Activated T-helper 17 cell treated with anti-CD3 and anti-CD28 coated beads, Interleukin-2, amount 50 U/mL, for 72 hours (primary cell): ENCODE measurements at places on chromosomes 1 and 21.

DNA sequence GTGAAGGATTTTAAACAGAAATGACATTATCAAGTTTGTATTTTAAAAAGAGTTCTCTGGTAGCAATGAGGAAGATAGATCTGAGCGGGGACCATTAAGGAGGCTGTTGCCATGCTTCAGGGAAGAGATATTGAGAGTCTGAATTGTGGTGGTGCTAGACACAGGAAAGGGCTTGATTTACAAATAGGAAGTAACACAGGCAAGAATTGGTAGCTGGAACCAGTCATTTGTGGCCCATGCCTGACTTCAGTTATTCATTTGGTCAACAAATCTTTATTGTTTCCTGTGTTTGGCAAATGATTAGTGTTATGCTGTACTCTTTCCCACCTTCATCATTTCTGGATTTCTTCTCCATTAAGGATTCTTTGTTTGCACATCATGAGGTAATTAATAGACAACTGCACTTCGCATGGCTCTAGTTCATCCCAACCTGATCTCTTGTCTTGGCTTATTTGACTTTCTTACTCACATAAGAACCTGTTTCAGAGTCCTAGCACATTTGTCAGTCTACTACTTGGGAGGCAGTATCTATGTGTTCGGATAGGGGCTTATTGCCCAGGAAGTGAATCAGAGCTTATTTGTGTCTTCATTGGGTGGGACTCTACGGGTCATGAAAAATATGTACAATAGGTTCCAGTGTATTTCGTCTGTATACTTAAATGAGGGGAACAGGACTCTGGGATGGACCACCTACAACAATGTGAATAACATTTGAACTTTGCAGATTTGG lies 32.3 kb downstream of the EEIG2 start:
- peak; percentile 51 for ATAC-seq

DNA sequence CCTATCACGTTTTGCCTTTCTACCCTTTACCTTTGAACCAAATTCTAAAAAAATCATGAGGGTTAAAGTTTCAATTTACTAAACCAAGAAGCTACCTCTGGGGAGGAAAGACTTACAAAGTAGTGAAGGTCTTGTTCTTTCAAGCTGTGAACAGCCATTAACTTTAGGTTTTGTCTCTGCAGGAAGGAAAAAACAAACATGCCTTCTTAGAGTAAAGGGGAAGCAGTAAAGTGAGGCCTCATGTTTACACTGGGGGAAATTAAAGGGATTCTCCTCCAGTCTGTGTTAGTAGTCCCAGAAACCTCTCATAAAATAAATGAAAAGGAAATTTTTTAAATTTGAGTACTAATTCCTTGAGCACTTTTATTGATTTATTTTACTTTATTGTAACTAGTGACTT lies 780.2 kb upstream of the ADGRL2 start:
- ATAC-seq: no peak

DNA sequence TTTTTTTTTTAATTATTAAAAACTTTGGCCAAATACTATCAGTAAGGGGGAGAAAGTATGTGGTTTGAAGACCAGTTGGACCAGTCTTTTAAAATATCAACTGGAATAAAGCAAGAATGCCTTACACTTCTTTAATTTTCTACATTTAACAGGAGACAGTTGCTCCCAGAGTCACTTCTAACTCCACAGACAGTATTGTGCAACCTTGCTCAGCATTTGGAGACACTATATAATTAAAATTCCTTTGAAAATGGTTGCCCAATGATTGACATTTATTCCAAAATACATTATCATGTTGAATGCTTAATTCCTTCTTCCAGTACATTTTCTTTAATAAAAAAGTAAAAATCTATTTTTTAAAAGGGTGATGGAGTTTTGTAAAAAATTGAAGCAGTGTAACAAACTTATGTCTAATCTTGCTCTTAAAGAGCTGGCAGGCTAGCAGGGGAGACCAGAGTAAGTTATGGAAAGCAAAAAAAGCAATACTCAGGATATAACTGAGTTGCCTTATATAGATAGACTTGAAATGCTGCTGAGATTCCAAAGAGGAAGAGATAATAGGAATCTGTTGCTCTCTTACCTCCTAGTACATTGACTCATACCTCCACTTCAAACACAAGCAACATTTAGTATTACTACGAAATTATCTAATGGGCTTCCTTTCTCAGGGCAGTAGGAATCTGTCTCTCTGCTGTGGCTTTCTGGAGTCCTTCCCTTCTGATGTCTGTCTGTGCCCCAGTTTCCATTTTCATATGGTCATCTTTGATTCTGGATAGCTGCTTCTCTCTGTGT lies 69.7 kb upstream of the RGL1 start:
- ATAC-seq: no peak

GRCh38 chr1:153359241-153359640 lies 1.6 kb downstream of the S100A9 start:
- no peak for ATAC-seq
